MCF 10A (cell line): ENCODE measurements at places on chromosomes 1 and 21.

GRCh38 chr1:16294219-16295212, 57.5 kb upstream of the CPLANE2 start:
- DNase-seq: peak; percentile 30

DNA sequence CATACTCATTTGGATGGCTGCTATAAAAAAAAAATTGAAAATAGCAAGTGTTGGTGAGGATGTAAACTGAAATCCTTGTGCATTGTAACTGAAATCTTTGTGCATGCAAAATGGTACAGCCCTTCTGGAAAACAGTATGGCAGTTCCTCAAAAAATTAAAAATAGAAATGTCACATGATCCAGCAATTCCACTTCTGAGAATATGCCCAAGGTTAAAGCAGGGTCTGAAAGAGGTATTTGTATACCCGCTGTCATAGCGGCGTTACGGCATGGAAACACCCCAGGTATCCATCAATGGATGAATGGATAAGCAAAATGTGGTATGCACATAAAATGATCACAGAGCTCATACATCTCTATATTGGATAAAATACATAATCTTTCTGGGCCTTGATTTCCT, 116.7 kb downstream of the RUSC1 start:
- DNase-seq: no peak

- no peak for DNase-seq
Observed at GRCh38 chr1:228903434-228904071, 168.3 kb downstream of the RHOU start.

GRCh38 chr21:33546086-33546485, 3.2 kb downstream of the SON start:
- DNase-seq: no peak

GRCh38 chr1:22452481-22452957, 868 bp downstream of the ZBTB40 start:
- DNase-seq: peak; percentile 51

DNA sequence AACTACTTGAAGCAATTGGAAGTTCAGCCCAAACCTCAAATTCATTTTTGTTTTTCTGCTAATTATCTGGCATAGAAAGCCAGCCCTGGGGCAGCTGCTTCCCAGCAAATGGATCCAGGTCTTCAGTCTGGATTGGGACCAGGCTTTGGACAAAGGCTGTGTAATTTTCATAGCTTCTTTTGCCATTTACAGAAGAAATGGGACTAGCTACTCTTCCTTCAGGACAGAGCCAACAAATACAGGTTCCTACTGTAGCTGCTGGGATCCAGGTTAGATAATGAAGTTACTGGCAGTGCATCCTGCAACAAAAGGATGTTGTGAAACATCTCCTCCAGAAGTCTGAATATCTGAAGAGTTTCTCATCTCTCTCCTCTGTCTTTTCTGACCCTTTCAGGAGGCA, 171.5 kb upstream of the CAMK1G start:
- DNase-seq: peak; percentile 89

GRCh38 chr1:8398086-8398485, 80.2 kb downstream of the SLC45A1 start:
- no peak for DNase-seq

GRCh38 chr1:161209790-161210409, 5.2 kb upstream of the FCER1G start:
- peak; percentile 91 for DNase-seq

- no peak for DNase-seq
Observed at GRCh38 chr1:248844526-248844925, 6.5 kb downstream of the ZNF672 start.

GRCh38 chr1:8752921-8753713, 64.3 kb downstream of the RERE start:
- DNase-seq: no peak

DNA sequence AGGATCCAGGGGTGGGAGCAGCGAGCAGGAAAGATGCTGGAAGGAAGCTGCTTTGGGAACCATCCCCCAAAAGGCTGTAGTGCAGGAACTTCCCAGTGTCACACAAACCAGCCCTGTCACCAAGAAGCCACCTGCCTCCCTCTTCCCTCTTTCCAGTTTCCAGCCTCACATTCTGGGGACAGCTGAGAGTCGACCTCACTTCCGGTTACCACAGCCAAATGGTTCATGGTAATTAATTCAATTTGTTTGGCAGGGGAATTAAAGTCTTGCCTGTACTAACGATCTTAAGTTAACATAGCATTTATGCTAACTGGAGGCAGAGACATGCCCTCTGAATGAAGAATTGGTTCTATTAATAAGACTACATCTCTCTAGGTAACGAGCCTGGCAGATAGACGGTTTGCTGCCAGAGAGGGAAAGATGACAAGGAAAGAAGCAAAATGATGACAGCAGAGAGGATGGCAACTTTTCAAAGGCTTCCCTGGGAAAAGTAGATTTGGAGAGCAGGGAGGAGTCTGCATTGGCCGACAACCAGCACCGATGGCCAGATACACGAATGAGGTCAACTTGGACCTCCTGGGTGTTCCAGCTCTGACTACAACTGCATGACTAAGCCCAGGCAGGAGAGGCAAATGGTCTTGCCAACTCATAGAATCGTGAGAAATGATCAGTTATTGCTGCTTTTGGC, 64.1 kb downstream of the TMCO4 start:
- peak; percentile 78 for DNase-seq

GRCh38 chr1:185059950-185060571, 14.7 kb downstream of the RNF2 start:
- DNase-seq: no peak

GRCh38 chr1:234842726-234843641, 233.0 kb upstream of the IRF2BP2 start:
- DNase-seq: no peak

- DNase-seq: peak; percentile 47
Observed at GRCh38 chr1:9270290-9270883, 22.3 kb upstream of the SPSB1 start.

- DNase-seq: peak; percentile 59
Observed at GRCh38 chr21:34983680-34984086, 65.4 kb downstream of the RUNX1 start.

DNA sequence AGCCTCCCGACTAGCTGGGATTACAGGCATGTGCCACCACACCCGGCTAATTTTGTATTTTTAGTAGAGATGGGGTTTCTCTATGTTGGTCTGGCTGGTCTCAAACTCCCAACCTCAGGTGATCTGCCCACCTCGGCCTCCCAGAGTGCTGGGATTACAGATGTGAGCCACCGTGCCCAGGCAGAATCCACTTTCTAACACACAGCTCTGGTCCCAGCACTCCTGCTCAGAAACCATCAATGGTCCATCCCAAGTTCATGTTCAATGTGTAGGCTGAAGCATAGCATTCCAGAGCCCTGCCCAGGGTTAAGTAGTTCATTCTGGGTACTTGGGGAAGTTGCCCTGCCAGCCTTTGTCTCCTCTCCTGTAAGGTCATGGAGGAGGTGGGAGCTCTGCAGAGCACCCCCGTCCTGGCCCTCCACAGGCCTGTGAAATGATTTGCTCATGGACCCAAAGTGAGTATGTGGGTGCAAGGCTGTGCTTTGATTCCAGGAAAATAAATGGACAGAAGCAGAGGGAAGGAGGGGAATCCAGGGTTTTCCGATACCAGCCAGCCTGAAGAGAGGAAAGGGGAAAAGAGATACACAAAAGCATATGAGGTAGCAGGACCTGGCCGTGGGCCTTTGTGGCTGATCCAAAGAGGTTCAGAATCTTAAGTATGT, 55.2 kb downstream of the NENF start:
- no peak for DNase-seq

GRCh38 chr1:87219626-87220025, 109.1 kb upstream of the LMO4 start:
- DNase-seq: peak; percentile 59
